Upper lobe of right lung (tissue), 1 donor: ENCODE measurements at places on chromosomes 5 and 9. TPM values are rescaled to one million over a fixed set of nuclear protein-coding genes. Genes with fewer than 3 reads are reported as not detected.

- no peak overlapping the region for H3K27ac ChIP-seq
- peaks cover 18% of the 10 kb centered on the region for H3K4me1 ChIP-seq
- no peak overlapping the region for H3K4me3 ChIP-seq
- no peak for DNase-seq
- H3K27me3 ChIP-seq: no peaks in the 10 kb centered on the region
- H3K36me3 ChIP-seq: no peaks in the 10 kb centered on the region
These were observed 30.4 kb downstream of the CSF2 start for GRCh38 chr5:132103969-132104391.

DNA sequence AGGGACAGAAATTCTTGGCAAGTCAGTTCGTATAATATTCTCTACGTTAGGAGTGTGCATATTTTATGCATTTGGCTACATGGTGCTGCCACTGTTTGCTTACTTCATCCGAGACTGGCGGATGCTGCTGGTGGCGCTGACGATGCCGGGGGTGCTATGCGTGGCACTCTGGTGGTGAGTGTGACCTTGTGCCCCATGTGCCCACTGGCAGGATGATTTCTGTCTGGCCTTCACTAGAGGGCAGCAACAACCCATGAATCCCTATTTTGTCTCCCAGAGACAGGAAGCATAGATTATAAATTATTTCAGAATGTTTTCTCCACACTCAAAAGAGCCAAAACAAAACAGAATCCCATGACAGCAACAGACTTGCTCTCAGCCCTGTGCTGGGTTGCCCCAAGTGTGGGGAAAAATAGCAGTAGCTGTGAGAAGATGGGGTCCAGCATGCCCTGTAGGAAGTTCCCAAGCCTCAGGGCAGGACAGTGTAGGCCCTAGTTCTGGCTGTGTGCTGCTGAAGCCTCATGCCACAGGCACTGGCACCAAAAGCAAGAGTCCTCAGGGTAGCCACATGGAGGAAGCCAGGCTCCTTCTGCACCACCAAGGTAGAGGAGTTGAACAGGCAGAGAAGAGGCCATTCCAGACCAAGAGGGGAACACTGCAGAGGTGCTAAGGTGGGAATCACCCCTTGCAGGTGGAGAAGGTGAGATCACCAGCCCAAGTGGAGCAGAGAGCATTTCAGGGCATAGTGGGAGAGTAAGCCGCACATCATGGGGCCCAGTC, 16.0 kb downstream of the SLC22A5 start:
- peaks cover 48% of the 10 kb centered on the region for H3K4me1 ChIP-seq
- H3K4me3 ChIP-seq: no peak overlapping the region
- no peak for DNase-seq
- peak overlapping the region; percentile 72 for H3K27ac ChIP-seq

DNA sequence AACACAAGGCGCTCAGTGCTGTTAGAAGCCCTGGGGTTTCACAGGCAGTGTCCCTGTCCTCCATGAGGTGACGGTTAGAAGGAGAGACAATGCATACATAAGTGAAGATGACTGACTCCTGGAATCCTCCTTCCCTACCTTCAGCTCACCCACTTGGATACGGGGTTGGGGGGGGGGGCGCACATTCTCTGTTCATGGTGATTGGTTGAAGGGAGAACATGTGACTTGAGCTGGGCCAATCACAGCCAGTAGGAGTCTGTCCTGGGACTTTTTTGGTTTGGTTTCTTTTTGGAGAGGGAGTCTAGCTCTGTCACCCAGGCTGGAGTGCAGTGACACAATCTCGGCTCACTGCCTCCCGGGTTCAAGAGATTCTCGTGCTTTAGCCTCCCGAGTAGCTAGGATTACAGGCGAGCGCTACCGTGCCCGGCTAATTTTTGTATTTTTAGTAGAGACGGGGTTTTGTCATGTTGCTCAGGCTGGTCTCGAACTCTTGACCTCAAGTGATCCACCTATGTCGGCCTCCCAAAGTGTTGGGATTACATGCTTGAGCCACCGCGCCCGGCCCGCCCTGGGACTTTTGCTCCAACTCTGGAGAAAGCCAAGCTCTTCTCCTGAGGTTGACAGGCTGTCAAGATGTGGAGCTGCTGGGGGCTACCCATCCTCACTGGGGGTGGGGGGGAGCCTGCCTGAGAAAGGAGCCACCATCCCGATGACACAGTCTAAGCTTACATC, 30.8 kb downstream of the SH3PXD2B start:
- peak overlapping the region; percentile 51 for H3K27ac ChIP-seq
- H3K36me3 ChIP-seq: peaks cover 3% of the 10 kb centered on the region
- DNase-seq: no peak

- no peaks in the 10 kb centered on the region for H3K27me3 ChIP-seq
- peak; percentile 96 for DNase-seq
- H3K27ac ChIP-seq: peak within 1 kb of the TSS; percentile 95
- H3K36me3 ChIP-seq: peaks cover 37% of the 10 kb centered on the region
- H3K4me1 ChIP-seq: peaks cover 34% of the 10 kb centered on the region
These were observed at the start of gene TOR4A for GRCh38 chr9:137277329-137278041. Gene TOR4A, plus strand, starts transcription at chr9:137277726. Its CDS starts 964 bp downstream, at chr9:137278690.

DNA sequence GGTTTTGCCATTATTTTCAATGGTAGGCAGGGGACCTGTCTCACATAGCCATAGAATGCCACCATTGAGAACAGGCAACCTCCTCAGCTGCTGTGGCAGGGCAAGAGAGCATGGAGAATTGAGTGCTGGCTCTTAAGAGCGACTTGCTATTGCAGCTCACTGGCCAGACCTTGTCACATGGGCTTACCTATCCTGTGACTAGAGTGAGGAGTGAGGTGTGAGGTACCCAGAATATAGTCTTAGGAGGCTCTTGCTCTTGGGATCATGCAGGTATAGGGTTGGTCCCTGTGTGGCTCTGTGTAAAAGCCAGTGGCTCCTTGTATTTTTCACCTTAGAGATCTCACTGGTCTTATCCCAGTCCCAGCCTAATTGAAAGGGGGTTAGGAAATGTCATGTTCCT, 39.8 kb upstream of the NR3C1 start:
- no peak overlapping the region for H3K4me3 ChIP-seq
- DNase-seq: no peak
- no peak overlapping the region for H3K27ac ChIP-seq
- no peaks in the 10 kb centered on the region for H3K27me3 ChIP-seq
- no peaks in the 10 kb centered on the region for H3K4me1 ChIP-seq
- no peaks in the 10 kb centered on the region for H3K36me3 ChIP-seq

- H3K36me3 ChIP-seq: no peaks in the 10 kb centered on the region
- DNase-seq: no peak
- peaks cover 7% of the 10 kb centered on the region for H3K27me3 ChIP-seq
- H3K27ac ChIP-seq: no peak overlapping the region
- H3K4me1 ChIP-seq: no peaks in the 10 kb centered on the region
- no peak overlapping the region for H3K4me3 ChIP-seq
These were observed 193.4 kb upstream of the GAS1 start for GRCh38 chr9:87140605-87141109.

DNA sequence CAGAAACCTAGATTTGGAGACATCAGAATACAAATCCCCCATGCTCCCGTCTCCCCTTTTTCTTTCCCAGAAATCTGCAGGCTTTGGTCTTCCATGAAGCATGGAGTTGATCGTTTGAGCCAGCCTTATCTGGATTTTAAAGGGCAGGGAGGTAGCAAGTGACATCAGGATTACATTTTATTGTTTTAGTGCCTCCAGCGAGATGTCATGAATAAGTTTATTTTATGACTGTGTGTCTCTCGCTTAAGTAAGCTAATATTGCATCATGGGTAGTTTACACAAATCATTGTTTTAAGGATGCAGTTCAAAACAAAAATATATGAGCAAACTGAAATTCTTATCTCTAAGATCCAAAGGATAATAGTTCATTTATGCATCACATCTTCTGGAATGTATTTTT, 50.7 kb upstream of the TNFSF8 start:
- H3K27me3 ChIP-seq: no peaks in the 10 kb centered on the region
- no peaks in the 10 kb centered on the region for H3K36me3 ChIP-seq
- no peak overlapping the region for H3K27ac ChIP-seq
- no peak overlapping the region for H3K4me3 ChIP-seq

GRCh38 chr5:93874080-93874479, 132.7 kb upstream of the POU5F2 start:
- DNase-seq: no peak
- H3K27ac ChIP-seq: no peak overlapping the region
- no peaks in the 10 kb centered on the region for H3K36me3 ChIP-seq
- H3K4me3 ChIP-seq: no peak overlapping the region
- H3K27me3 ChIP-seq: no peaks in the 10 kb centered on the region

GRCh38 chr5:96652769-96653454, 9.3 kb upstream of the CAST start:
- H3K27me3 ChIP-seq: no peaks in the 10 kb centered on the region
- H3K27ac ChIP-seq: no peak overlapping the region
- no peak overlapping the region for H3K4me3 ChIP-seq
- H3K4me1 ChIP-seq: peaks cover 13% of the 10 kb centered on the region

- no peaks in the 10 kb centered on the region for H3K27me3 ChIP-seq
- H3K27ac ChIP-seq: peak overlapping the region; percentile 58
- H3K4me3 ChIP-seq: no peak overlapping the region
These were observed 141.4 kb upstream of the LMX1B start for GRCh38 chr9:126472198-126472947.

GRCh38 chr9:136089697-136090045, 5.4 kb downstream of the NACC2 start:
- H3K27ac ChIP-seq: no peak overlapping the region
- no peak overlapping the region for H3K4me3 ChIP-seq
- H3K36me3 ChIP-seq: no peaks in the 10 kb centered on the region
- H3K4me1 ChIP-seq: peaks cover 69% of the 10 kb centered on the region
- H3K27me3 ChIP-seq: no peaks in the 10 kb centered on the region
- no peak for DNase-seq

GRCh38 chr9:112203536-112203935, 28.4 kb upstream of the SUSD1 start:
- H3K4me3 ChIP-seq: no peak overlapping the region
- no peaks in the 10 kb centered on the region for H3K27me3 ChIP-seq
- H3K36me3 ChIP-seq: no peaks in the 10 kb centered on the region
- no peak for DNase-seq

DNA sequence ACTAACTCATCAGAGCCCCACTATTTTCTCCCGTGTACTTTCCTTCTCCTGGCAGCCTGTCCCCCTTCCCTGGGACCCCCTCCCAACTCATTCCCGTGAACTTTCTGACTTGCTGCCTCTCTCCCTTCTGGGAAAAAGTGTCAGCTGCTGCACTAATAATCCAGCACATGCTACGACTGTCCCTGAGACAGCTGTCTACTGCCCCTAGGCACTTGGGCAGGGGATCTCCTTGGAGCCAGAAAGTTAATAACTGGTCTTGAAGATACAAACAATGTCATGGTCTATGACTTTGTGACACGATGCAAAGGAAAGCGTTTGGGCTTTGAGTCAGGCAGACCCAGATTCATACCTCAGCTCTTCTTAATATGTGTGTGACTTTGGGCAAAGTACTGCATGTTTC, 10.1 kb upstream of the RNF183 start:
- H3K36me3 ChIP-seq: no peaks in the 10 kb centered on the region
- H3K27me3 ChIP-seq: no peaks in the 10 kb centered on the region
- H3K4me1 ChIP-seq: no peaks in the 10 kb centered on the region
- no peak overlapping the region for H3K27ac ChIP-seq
- no peak for DNase-seq

Gene TRIM36
- total RNA-seq: 3.7 TPM

Gene FREM1
- 7.0 TPM for total RNA-seq

Gene SUB1
- 142 TPM for total RNA-seq

Gene CCL27
- not detected for total RNA-seq

Gene GRIN1
- 0.64 TPM for total RNA-seq

Gene IFNA2
- not detected for total RNA-seq

Gene IFNA21
- not detected for total RNA-seq

Gene SLC24A2
- not detected for total RNA-seq
